Skeletal muscle cell (primary cell): ENCODE measurements at places on chromosomes 1 and 21.

GRCh38 chr1:37673920-37674319 is 18.4 kb upstream of the CDCA8 start:
- no peak for DNase-seq

GRCh38 chr1:17688217-17688810 is 66.8 kb upstream of the ACTL8 start:
- no peak for DNase-seq

DNA sequence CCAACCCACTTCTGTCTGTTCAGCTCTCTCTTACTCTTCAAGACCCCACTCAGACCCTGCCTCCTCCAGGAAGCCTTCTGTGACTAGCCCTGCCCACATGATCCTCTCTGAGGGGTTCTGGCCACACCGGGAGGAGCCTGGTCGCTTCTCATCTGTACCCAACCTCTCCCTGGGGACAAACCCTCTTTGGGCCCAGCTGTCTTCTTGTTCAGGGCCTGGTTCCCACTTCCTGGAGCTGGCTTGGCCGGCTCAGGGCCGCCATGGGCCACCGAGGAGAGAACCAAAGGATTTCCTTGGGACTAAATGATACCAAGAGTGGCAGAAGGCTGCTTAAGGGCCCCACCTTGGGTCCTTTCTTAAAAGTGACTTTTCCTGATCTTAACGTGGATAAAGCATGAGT is 124.7 kb upstream of the ZBTB40 start:
- DNase-seq, result no peak

- DNase-seq, result no peak
Measured at GRCh38 chr1:219443763-219444162, 169.1 kb downstream of the ZC3H11B start.

DNA sequence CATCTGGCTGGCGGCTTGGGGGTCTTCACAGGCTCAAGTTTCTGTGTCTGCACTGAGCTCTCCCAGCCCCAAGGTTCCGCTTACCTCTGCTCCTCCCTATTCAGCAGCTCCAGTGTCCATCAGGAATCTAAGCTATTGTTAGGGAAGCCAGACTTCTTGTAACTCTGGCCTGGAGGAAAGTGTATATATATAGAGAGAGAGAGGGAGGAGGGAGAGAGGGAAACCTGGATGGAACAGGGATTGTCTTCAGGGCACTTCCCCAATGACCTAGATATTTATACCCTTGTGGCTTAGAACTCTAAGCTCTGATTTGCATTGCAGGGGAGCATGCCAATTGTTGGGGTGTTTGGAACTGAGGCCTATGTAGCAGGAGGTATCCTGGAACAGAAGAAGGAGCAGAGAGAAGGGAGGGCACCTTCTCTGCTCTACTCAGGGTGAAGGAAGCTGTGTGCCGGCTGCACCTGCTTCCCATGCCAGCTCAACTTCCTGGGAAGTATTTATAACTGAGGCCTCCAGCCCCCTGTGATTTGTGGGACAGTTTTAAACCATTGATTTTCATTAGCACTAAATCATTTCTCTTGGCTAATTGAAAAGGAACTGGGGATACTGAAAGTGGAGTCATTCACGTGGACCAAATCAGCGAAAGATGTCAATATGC is 70.9 kb downstream of the NAV1 start:
- no peak for DNase-seq

DNA sequence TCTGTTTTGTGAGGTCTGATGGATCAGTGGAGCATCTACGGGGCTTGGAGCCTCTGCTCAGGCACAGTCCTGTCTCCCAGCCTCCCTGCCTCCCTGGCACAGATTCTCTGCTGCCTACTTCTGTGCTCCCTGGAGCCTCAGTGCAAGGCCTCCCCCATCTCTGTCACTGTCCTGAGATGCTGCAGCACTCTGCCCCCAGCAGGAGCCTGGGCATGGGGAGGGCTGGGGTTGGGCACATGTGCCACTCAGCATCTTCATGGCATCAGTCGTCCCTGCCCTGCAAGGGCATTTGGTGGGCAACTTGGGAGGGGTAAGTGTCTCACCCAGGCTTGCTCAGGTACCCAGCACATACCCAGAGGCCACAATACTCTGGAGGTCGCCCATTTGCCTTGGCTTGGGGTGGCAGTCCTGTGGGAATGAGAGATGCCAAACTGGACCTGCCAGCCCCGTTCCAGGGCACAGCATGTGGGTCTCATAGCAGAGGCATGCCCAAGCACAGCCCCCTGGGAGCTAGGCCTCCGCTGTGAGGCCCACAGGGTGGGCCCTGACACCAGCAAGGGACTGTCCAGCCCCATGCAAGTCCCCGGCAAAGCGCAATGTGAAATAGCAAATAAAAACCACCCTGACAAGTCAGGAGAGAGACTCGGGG is 28.7 kb downstream of the PADI3 start:
- DNase-seq, result no peak

- DNase-seq, result no peak
Measured at GRCh38 chr1:9366298-9366697, 73.6 kb downstream of the SPSB1 start.

DNA sequence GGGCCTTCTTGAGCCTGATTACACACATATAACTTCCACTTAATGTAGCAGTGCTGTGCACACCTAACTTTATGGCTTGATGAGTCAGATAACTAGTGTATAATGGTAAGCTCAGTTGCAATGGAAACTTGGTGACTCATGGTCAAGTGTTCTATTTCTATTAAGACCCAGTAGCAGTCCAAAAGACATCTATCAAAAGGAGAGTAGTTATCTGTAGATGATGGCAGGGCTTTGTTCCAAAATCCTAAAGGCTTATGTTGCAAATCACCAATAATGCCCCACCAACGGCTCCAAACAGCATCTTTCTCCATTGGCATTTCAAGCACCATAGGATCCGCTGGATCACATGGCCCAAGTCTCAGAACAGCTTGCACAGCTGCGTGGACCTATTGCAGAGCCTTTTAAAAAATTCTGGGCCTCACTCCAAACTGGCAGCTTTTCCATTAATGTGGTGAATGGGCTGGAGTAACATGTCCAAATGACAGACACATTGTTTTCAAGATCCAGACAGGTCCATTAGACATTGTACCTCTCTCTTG is 566.8 kb upstream of the USP24 start:
- peak; percentile 82 for DNase-seq

GRCh38 chr1:35838693-35839245 is 31.0 kb downstream of the AGO4 start:
- no peak for DNase-seq

DNA sequence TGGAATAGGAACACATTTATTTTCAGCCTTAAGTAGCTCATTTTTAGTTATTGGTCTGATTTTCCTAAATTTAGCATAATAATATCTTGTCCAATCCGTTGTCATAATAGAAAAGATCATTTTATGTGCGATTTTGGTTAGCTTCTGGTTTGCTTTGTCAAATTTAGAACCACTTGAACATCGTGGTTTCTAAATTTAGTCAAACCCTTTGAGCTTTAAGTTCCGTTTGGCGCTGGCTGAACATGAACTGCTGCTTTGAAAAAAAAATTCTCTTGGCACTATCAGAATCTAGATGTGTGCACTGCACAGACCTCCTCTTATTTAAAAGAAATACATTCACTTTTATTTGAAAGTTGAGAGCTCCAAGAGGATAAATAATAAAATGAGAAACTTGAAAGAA is 370.6 kb downstream of the PTPRC start:
- DNase-seq, result no peak

- DNase-seq, result no peak
Measured at GRCh38 chr1:110556471-110556807, 37.5 kb upstream of the KCNA10 start.

- peak; percentile 97 for DNase-seq
Measured at GRCh38 chr1:59994302-59995198, 68.0 kb upstream of the CYP2J2 start.

DNA sequence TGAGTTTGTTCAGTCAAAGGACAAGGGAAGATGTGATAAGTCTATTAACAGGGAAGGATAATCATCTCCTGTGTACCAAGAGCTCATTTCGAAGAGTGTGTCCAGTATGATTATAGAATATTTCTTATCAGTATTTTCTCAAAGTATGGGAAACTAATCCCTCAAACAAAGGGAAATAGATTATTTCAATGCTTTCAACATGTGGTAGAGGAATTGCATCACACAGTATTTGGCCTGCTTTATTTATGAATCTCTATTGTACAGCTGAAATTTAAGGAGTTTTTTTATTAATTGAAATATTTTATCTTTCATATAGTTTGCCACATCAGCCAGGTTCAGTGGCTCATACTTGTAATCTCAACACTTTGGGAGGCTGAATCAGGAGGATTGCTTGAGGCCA is 151.0 kb downstream of the CLEC20A start:
- no peak for DNase-seq

DNA sequence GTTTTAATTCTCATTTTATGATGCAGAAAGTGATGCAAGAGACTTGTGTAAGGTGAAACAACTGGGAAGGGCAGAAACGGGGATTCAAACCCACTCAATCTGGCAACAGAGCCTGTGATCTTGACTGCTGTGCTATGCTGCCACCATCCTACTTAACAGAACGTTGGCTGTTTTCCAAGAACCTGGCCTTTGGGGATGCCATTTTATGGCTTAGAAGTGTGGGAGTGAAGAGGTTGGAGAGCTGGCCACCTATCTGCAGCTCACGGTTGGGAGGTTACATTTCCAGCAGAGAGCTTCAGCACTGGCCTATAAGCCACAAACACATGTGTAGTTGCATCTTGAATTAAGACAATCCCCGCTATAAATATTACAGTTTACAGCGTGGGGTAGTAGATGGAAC is 235.3 kb downstream of the PRDM2 start:
- DNase-seq, result no peak

GRCh38 chr1:230282157-230282556 is 144.0 kb downstream of the PGBD5 start:
- DNase-seq, result no peak

DNA sequence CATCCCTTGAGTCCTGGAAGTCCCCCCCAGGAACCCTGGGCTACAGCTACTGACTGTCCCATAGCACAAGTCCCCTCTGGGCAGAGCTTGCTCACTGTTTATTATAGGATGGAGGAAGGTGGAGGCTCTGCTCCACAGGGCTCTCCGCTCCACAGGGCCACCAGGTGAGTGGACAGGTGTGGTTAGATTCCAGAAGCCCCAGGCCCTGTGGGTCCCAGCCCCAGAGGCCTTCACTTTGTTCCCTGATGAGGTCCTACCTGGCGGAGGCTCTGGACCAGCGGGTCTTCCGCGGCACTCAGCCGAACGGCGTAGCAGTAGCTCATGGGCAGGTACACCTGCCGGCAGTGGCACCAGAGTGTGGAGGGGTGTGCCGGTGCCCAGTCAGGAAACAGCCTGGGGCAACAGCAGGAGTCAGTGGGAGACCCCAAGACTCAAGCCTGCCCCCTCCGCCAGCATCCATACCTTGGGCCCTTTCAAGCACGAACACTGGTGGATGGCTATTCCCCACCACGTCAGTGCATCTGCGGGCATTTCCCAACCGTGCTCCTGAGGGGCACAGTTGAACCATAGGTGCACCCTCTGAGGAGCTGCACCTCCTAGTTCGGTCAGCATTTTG is 12.3 kb downstream of the LSS start:
- no peak for DNase-seq

DNA sequence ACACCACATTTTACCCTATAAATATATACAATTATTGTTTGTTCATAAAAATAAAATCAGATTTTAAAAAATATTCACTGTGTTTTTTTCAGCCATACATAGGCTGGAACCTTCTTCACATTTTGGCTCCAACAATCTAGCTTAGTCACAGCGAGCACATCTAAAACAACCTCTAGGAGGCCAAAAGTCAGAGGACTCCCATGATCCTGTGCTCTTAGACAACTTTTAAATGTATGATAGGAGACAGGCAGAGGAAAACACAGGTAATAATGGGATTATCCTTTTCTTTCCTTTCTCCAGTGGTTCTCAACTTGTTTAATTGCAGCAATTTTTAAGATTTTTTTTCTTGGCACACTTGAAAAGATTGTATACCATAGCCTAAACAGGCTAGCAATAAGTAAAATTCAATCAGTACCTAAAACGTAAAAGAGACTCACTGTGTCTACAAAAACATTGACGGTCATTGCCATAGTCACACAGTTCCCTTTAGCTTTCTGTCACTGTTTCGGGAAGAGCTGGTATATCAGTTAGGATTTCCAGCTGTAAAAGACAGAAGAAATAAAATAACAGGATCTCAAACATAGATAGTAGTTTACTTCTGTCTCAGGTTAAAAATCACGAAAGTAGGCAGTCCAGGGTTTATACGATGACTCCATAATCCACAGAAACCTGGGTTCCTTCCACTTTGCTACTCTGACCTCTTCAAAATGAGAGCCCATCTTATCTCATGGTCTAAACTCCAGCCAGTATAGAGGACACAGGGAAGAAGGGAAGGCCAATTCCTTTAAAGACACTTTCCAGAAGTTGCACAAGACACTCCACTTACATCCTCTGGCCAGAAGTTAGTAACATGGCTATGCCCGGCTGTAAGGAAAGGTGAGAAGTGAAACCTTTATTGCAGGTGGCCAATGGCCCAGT is 39.2 kb upstream of the CR1L start:
- DNase-seq, result no peak

DNA sequence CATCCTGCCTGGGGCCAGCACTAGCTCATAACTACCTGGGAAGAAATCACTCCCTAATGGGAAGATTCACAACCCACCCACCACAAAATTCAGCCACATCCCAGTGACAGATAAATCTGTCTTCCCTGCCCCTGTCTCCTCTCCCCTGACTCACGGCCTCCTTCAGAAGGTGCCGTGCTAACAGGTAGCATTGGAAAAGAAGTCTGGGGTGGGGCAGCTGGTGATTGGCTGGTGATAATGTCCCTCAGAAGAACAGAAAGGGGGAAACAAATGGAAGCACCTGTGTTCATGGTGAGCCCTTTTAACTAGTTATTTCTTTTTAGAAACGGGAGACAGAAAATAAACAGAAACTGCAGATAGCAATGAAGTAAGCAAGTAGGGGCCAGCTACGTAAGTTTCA is 29.1 kb downstream of the ITPKB start:
- no peak for DNase-seq

DNA sequence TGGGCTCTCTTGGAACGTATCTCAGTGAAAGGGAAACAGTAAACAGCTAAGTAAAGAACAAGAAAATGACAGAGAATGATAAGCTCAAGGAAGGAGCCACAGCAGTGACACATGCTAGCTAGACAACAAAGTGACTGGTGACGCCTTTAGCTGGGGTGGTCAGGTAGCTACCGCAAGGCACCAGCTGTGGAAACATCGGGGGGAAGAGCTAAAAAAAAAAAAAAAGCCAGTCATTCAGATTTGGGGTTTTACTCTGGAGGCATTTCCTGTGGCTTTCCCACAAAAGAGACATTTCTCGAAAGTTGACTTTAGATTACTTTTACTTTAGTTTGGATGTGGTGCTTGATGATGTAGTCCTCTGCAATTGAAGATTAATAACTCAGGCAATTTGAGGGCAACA is 2.1 kb downstream of the FHAD1 start:
- no peak for DNase-seq

GRCh38 chr1:183103147-183103546 is 79.9 kb downstream of the LAMC1 start:
- no peak for DNase-seq
